Adipocyte (in vitro differentiated cells): ENCODE measurements at places on chromosomes 4 and X.

DNA sequence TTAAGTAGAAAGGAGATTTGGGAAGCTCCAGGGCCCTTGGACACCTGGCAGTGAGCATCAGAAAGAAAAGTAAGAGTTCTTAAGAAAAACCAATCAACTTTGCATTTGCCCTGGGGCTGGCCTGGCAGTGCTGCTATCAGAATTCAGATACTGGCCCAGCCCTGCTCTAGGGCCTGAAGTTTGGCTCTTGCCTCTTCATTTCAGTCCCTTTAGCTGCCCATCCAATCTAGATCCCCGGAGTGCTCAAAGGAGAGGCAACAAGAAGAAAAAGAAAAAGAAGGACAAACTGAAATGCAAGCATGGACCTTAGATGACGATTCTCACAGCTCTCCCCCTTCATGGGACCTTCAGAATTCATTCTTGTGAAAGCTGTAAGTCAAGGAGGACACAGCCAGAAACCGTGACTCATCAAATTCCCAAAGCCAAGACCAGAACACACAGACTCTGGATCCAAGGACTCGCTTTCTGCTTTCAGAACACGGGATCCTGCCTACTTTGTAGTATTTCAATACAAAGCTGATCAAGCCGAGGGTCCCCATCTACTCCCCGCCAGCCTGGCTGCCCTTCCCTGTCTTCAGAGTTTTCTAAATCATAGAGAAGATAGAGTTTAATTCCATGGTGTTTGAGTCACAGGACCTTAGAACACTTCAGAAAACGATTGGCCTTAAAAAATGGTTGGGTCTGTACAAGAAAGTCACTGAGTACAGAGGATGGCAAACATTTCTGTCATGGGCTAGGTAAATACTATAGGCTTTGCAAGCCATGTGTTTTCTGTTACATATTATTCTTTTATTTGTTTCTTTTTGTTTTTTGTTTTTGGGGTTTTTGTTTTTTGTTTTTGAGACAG is 103.7 kb downstream of the RBM47 start:
- peak; percentile 94 for DNase-seq

DNA sequence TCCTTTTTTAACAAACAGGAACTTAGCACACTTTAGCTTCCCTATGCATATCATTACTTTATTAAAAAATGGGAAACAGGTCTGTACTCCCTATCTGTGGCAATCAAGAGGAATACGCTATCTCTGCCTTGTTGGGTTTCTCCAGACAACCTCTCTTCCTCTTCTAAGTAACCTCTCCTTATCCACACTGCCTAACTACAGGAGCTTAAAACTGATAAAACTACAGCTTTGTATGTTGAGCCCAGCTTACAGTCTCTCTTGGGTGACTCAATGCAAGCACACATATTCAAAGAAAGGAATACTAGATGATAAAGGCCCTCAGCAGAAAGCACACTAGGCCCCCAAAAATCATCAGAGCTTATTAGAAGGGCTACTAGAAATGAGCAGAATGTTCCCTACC is 8.9 kb downstream of the NUP62CL start:
- no peak for DNase-seq

DNA sequence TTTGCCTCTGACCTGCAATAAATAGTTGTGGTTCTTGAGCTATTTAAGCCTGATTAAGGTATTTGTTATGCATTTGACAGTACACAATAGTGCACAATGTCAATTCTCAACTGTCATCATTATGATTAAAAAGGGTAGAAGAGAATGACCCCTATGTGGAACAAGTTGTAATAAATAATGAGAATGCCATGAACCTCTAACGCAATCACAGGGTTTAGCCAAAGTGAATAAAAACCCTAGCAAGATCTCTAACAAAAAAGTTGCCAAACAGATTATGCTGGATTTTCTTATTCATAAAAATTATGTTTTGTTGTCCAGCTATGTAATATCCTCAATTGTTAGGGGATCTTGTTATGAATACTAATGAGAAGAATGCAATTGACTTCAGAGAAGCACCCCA is 387.4 kb downstream of the GPAT3 start:
- DNase-seq = no peak

GRCh38 chrX:100652266-100652665 is 8.3 kb downstream of the SRPX2 start:
- no peak for DNase-seq

- no peak for DNase-seq
These were observed 37.0 kb upstream of the CT83 start for GRCh38 chrX:116499780-116500179.

- DNase-seq = peak; percentile 52
These were observed 4.2 kb downstream of the CPEB2 start for GRCh38 chr4:15006416-15007024.

DNA sequence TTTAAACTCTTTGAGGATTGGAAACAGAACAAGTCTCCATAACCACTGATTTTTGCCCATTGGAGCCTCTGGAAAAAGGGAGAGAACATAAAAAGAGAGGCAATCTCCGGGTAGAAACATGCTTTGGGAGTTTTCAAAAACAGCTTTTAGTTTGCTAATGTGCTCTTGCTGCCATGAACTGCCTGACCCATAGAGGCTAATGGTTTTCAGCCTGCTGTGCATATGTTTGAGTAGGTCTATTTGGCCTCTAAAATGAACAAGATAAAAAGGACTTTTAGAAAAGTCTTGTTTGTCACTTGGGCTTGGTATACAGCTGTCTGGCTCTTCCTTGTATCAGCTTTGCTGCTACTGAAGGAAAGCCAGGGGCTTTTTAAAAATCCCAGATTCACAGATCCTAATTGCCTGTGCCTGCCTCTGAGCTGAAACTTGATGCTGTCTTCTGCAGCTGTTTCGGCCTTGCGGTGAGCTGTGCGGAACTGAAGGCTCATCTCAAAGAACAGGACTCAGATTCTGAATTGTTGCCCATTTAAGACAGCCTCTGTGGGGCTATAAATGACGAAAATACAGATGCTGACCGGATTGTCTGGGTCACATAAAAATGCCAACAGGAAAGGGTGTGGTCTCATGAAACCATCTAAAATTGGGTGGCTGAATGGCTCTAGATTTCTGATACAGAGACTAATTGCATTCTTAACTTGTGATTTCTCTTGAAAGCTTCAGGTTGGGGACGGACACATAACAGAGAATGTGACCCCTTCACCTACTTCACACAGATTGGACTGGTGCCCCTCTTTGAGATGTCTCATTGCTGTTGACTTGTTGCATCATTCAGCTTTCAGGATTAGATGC is 18.4 kb upstream of the ZNF41 start:
- DNase-seq = peak; percentile 65

GRCh38 chr4:156953001-156953400 is 18.6 kb downstream of the PDGFC start:
- no peak for DNase-seq

DNA sequence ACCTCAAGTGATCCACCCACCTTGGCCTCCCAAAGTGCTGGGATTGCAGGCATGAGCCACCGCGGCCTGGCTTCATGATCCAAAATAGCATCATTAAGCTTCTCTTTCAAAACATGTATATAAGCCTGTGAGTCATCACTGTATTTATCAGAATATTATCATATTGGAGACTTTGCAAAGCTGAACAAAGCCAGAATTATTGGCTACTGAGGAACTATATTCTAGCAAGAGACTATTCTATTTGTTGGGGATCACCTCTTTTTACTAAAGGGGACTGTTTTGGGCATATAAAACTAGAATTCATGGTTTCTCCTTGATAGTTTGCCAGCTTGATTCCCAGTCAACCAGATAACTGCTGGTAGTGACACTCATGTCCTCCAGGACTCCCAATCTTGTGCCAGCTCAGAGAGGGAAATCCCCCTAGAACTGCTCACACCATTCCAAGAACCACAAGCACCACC is 40.1 kb downstream of the TET2 start:
- DNase-seq = peak; percentile 55

DNA sequence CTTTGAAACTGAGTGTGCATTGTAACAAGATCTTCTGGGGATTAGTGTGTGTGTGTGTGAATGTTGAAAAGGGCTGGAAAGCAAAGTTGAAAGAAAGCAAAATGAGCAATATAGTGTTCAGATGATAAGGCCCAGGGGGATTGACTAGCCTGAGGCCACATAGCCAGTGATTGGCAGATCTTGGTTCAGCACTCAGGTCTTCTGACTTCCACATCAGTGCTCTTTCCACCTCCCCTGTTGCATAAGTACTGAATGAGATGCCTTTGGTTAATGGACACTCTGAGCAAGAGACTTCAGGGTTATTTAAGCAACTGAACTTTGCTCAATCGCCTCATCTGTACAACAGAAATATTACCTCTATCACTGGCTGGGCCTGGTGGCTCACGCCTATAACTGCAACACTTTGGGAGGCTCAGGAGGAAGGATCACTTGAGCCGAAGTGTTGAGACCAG is 120.4 kb downstream of the TMEM164 start:
- DNase-seq = peak; percentile 33

- peak; percentile 16 for DNase-seq
These were observed 287.9 kb upstream of the NR3C2 start for GRCh38 chr4:148730082-148730640.

GRCh38 chr4:52550186-52550585 is 108.9 kb downstream of the USP46 start:
- no peak for DNase-seq

DNA sequence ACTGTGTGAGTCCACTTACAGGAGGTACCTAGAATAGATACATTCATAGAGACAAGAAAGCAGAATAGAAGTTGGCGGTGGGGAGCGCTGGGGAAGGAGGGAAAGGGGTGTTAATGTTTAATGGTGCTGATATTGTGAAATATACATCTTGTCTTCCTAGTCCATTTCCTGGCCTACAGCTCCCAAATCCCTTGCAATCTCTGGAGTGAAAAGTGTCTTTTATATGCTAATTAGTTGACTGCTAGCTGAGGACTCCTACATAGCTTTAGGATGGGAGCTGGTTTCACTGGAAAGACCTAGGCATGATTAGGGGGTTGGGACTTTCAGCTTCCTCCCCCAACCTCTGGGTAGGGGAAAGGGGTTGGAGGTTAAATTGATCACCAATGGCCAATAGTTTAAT is 36.0 kb downstream of the FUNDC1 start:
- DNase-seq = no peak

- DNase-seq = peak; percentile 1
These were observed 135.0 kb upstream of the TENT5D start for GRCh38 chrX:80285131-80285773.

GRCh38 chr4:102319594-102319993 is 25.7 kb downstream of the SLC39A8 start:
- no peak for DNase-seq

- no peak for DNase-seq
These were observed 14.1 kb downstream of the RNF212 start for GRCh38 chr4:1099270-1099669.

- DNase-seq = no peak
These were observed 296.6 kb upstream of the PRPS2 start for GRCh38 chrX:12494400-12495138.

DNA sequence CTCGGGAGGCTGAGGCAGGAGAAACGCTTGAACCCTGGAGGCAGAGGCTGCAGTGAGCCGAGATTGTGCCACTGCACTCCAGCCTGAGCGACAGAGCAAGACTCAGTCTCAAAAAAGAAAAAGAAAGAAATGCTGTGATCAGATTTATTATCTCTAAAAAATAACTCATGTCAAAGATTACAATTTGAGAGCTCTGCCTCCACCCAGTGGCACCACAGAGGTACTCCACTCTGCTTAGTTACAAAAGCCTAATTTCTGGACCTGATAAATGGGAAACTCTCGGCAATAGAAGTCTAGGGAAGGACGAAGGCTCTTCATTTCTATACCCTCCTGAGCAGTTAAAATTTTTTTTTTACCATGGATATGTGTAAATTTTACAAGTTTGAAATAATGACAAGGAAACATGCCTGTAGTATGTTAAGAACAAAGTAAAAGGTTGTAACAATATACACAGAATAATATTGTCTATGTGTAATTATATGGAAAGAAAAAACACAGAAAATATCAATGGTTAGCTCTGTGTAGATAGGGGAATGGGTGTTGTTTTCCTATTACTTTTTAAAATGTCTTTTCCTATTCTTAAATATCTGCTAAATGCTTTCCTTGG is 149.8 kb downstream of the STIM2 start:
- DNase-seq = peak; percentile 89

DNA sequence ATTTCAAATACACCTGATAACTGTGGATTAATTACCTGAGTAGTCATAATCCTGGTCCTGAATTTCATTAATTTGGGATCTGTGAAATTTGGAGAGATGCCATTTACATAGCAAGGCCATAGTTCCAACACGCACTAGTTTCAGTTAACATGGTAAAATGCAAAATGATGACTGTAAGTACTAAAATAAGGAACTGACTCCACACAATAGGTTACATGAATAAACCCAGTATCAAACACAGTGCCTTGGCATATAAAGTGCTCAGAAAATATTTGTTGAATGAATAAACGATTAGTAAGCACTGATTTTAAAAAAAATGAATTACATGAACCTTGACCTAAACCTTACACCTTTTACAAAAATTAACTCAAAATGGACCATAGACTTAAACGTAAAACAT is 9.0 kb downstream of the FBXO8 start:
- DNase-seq = no peak

DNA sequence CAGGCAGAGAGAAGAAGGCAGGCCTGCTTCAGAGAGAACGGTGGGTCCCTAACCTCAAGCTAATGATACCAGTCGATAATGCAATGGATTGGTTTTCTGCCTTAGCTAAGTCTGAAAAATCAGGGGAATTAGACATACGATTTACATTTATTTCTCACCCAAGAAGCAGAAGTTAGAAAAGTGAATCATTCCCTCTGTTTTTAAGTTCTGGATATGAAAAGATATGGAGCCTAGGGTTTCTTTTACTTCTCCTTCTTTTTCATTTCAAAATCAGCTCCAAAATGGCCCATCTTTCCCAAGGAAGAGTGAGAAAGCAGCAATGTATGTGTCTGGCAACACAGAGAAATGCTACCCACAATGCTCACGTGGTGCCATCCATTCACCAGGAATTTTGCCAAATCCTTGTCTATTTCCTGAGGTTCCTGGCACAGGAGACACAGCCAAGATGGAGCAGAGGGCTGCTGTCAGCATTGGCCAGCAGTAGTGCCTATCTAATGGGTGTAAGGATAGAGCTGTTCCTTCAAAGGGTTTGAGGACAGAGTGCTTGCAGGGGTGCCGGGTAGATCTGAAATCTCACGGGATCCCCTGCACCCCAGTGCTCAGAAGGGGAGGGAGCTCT is 231.5 kb downstream of the MAML3 start:
- no peak for DNase-seq

GRCh38 chr4:153933915-153934687 is 145.2 kb upstream of the SFRP2 start:
- DNase-seq = no peak

DNA sequence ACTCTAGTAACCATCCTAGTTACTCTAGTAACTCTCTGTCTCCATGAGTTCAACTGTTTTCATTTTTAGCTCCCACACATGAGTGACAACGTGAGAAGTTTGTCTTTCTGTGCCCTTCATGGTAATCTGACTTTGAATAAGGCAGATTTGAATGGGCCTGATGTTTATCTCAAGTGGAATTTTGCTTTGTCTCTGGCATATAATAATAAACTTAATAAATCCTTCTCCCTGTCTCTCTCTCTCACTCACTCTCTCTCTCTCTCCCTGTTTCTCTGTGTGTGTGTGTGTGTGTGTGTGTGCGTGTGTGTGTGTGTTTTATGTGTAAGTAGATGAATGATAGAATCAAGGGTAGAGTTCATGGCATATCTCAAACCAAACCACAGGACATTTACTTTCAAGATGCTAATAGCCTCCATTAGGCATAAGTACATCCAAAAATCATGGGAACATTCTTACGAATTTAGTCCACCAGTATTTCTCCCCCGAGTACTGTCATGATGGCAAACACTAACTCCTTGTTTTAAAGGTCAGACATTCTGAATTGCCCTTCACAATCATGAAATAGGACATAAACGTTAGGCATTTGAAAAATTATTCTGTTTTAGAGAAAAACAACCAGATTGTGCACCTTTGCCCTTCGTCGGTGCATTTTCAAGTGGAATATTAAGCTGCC is 193.1 kb downstream of the SPATA18 start:
- no peak for DNase-seq

GRCh38 chr4:16034010-16034748 is 49.6 kb downstream of the PROM1 start:
- DNase-seq = peak; percentile 76
